ENCODE measurements at places on chromosomes 5 and 9.

GRCh38 chr9:38059233-38059936 is 9.6 kb downstream of the SHB start:
- DNase-seq: no peak

- DNase-seq: no peak
Observed at GRCh38 chr5:142856269-142856782, 86.1 kb downstream of the ARHGAP26 start.

DNA sequence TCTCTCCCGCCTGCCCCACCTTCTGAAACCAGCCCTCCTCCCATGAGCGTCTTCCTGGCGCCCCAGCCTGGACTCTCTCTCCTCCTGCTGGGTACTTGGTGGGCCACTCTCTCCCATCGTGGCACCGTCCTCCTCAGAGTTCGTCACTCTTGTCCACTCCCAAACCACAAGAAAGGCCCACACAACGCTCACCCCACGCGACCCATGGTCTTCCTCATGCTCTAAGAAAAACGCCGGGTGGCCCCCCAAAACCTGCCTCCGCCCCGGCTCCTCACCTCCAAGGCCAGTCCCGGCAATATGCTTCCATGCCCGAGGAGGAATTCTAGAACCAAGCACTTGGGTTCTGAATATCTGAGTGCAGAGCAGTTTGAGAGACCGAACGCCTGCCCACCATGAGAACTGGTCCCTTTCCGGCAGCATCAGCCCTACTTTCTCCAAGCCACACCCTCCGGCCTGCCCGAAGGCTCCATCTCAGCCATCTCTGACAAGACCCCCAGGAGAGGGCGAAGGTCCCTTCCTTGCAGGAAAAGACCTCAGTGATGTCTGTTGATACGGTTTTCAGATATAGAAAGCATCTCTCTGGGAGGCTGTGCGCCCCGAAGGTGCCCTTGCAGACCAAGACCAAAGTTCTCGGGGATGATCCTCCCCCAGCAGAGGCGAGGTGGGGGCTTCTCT is 15.0 kb downstream of the SLC6A3 start:
- no peak for DNase-seq

DNA sequence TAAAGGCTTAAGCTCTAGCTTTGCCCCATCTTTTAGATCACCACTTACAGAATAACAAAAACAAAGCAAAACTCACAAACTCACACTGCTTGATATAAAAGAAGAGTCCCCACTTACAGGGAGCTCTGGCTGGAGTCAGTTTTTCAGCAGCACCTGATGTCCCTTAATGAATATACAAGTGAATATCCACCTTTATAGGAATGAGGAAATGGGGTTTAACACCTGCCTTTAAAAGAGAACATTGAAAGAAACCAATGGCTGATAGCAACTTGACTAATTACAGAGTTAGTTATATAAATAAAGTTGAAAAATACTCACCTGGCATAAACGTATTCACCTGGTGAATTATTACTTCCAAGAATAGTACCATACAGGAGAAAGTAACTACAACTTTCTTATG is 20.7 kb upstream of the PURA start:
- no peak for DNase-seq

GRCh38 chr5:115297031-115297430 is 577 bp upstream of the CCDC112 start:
- DNase-seq: no peak

DNA sequence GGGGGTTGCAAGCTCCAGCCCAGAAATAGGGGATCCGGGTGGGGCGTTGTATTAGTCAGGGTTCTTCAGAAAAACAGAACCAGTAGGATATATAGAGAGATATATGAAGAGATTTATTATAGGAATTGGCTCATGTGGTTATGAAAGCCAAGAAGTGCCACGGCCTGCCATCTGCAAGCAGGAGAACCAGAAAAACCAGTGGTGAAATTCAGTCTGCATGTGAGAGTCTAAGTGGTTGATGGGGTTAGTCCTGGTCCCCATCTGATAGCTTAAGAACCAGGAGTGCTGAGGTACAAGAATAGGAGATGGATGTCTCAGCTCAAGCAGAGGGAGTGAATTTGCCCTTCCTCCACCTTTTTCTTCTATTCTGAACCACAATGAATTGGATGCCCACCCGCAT is 123.4 kb upstream of the APC start:
- DNase-seq: no peak

GRCh38 chr9:134369416-134370212 is 43.4 kb downstream of the RXRA start:
- DNase-seq: no peak

GRCh38 chr5:165404917-165405316 is 1899.5 kb downstream of the MAT2B start:
- no peak for DNase-seq

DNA sequence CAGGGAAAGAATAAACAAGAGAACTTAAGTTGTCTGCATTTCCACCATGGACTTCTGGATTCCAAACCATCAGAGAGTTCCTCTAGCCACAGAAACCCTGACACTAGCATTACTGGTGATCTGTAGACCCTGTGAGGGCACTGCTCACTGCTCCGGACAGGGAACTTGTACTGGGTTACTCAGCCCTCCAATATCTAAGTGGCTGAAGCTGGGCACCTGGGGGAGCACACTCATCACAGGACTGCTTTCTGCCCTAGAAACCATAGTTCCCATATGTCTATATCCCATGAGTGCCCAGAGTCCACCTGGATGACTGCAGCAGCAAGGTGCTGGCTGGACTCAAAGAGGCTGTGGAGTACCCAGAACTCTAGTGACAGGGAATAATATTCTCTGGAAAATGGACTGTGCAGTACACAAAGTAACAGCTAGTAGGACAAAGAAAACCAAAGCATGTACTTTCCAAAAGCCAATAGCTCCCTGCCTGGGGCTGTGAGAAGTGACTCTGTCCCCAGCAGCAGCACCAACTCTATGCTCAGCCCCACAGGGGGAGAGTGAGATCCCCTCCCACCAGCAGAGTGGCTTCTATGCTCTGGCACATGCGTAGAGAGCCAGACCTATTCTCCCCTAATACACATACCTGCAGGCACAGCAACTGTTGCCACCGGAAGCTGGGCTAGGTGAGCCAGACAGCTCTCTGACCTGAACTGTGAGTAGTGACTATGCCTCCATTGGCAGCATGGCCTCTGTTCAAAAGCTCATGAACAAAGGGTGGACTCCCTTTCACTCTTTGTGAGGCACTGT is 472.9 kb upstream of the FTMT start:
- DNase-seq: no peak

- no peak for DNase-seq
Observed at GRCh38 chr5:33743099-33743498, 148.7 kb downstream of the ADAMTS12 start.

- no peak for DNase-seq
Observed at GRCh38 chr9:123640792-123641222, 284.8 kb downstream of the CRB2 start.

- peak; percentile 64 for DNase-seq
Observed at GRCh38 chr9:83312537-83312936, 225.7 kb downstream of the FRMD3 start.

DNA sequence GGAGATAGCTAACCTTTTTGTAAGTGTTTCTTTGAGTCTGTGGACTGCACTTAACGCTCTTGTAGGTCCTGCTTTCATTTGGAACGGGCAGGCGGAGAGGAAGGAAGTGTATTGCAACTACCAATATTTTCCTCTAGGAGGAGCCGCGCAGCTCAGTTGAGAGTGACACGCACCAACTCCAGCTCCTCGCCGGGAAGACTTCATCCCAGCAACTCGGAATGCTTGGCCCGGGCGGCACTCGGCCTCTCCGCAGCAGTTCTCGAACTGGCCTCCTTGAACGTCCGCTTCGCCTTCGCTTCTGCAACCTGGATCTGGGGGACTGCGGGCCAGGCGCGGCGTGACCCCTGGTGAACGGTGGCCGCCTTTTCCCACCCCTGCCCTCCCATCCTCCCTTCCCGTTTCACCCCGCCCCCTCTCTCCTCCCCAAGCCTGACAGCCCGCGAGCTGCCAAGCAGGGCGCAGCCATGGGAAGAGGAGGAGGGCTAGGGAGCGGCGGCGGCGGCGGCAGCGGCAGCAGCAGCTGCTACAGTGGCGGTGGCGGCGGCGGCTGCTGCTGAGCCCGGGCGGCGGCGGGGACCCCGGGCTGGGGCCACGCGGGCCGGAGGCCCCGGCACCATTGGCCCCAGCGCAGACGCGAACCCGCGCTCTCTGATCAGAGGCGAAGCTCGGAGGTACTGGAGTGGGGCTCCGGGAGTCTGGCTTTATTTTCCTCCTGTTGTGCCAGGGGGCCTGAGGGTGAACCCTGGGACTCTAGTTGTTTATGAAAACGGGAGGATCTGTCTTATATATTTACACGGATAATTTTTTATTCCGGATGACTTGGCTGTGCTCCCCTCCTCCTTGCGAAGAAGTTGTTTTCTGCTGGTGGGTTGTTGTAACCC is at the start of gene GHR:
Gene GHR (plus strand): TSS at position 155 of the 881 bp plus-strand sequence. CDS start 142,436 bp downstream, outside the sequence.
- DNase-seq: peak; percentile 79

- no peak for DNase-seq
Observed at GRCh38 chr5:56710826-56711590, 104.3 kb upstream of the MAP3K1 start.

GRCh38 chr5:10543585-10544040 is 20.3 kb upstream of the ANKRD33B start:
- no peak for DNase-seq

GRCh38 chr9:91923145-91923544 is 26.9 kb downstream of the ROR2 start:
- DNase-seq: no peak

DNA sequence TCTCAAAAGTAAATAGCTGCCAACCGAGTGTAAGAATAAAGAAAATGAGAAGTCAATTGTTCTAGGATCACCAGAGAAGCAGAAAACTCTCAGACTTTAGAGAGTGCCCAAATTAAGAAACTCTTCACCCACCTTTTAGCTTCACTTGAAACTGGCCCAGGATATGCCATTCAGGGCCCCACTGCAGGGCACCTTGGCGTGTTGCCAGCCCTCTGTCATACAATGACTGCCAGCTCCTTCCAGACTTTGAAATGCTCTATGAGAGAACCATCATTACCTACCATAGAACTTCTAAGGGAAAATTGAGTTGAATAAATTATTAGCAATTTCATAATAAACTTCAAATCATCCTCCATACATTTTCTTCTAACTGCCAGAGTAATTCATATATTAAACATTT is 240.5 kb downstream of the CETN3 start:
- peak; percentile 62 for DNase-seq

DNA sequence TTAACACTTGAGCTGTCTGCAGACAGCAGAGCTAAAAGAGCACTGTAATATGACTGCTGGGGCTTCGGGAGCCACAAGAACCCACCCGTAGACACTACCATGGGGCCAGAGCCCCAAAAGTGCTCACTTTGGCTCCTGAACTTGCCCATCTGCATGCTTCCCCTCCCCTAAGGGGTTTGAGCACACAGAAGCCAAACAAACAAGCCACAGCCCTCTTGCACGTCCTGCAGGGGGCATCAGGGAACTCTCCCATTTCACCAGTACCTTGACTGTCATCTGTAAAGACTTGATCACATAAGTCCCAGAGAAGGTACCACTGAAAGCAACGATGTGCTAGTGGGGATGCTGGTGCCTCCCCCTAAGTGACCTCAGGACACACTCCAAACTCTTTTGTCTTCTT is 681.8 kb downstream of the SEMA5A start:
- no peak for DNase-seq

GRCh38 chr9:7105095-7105494 is 347.3 kb downstream of the KDM4C start:
- DNase-seq: no peak

DNA sequence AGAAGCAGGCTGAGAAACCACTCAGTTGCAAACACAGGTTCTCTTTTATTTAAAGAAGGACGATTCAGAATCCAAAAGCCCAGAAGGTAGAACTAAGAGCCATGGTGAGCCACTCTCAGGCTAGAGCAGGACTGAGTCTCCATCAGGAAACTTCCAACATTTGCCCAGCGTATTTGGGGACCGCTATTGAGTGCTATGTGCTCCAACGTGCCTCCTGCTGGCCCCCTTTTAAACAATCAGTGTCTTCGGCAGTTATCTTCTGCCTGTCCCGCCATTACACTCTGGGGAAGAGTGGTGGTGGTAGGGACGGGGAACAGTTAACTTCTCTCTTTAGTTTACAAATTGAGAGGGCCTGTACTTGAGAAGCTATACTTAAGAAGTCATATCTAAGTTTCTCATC is 78.1 kb downstream of the DENND1A start:
- DNase-seq: no peak

- DNase-seq: no peak
Observed at GRCh38 chr9:13485068-13485596, 205.6 kb upstream of the MPDZ start.

GRCh38 chr9:114446036-114446435 is 58.3 kb upstream of the AKNA start:
- DNase-seq: no peak

- DNase-seq: no peak
Observed at GRCh38 chr5:132069994-132070393, 3.6 kb upstream of the CSF2 start.

- DNase-seq: no peak
Observed at GRCh38 chr5:160516696-160517530, 95.3 kb downstream of the PTTG1 start.

- no peak for DNase-seq
Observed at GRCh38 chr9:129282272-129282671, 104.2 kb upstream of the IER5L start.

DNA sequence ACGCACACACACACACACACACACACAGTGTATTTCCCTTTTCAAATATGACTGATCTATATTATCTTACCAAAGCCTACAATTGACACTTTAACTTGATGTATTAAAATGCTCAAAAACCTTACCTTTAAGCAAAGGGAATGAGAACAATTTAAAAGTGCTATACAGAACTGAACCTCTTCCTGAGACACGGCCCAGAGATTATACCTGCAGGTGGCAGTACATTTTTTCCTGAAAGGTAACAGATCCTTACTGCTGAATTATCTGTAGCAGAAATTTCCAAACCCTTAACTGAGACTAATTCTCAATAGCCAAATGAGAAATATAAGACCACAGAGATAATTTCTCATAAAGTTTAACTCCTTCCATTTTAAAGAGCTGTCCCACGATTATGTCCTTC is 91.1 kb downstream of the MYO10 start:
- DNase-seq: no peak

- DNase-seq: no peak
Observed at GRCh38 chr9:134566196-134566847, 75.3 kb upstream of the COL5A1 start.

DNA sequence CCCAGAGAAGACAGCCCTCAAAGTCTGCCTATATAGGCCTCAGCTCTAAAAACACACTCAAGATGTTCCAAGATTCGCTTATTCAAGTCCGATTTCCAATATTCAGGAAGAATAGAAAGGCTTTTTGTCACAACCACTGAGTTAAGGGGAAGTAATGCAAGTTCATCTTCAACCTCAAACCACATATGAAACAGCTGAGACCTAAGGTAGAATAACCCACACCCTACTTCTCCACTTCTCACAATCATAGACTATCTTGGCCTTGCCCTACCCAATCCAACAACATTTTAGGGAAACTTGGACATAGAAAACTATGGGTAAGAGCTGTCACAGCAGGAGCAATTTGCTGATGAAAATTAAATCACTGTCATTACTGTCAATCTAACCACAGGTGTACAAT is 152.0 kb upstream of the LRRTM2 start:
- peak; percentile 64 for DNase-seq

Data from NCI-H1417 (cell line).